ENCODE measurements at places on chromosomes 1 and 21.

- DNase-seq, result no peak
Measured at GRCh38 chr1:75134647-75135572, 722 bp downstream of the LHX8 start.

DNA sequence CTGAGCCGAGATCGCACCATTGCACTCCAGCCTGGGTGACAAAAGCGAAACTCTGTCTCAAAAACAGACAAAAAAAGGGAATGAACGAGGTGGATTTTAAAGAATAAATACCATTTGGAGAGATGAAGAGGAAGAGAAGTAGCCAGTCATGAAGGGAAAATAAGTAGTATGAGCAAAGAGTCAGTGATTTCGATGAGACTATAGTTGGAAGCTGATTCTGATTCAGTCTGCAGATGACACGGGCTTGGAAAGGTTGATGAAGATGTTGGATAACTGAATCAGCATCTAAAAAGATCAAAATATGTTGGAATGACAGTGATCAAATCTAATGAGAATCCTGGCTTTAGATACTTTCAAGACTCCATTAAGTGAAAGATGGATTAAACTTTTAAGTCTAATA lies 23.8 kb downstream of the MACF1 start:
- DNase-seq, result no peak

DNA sequence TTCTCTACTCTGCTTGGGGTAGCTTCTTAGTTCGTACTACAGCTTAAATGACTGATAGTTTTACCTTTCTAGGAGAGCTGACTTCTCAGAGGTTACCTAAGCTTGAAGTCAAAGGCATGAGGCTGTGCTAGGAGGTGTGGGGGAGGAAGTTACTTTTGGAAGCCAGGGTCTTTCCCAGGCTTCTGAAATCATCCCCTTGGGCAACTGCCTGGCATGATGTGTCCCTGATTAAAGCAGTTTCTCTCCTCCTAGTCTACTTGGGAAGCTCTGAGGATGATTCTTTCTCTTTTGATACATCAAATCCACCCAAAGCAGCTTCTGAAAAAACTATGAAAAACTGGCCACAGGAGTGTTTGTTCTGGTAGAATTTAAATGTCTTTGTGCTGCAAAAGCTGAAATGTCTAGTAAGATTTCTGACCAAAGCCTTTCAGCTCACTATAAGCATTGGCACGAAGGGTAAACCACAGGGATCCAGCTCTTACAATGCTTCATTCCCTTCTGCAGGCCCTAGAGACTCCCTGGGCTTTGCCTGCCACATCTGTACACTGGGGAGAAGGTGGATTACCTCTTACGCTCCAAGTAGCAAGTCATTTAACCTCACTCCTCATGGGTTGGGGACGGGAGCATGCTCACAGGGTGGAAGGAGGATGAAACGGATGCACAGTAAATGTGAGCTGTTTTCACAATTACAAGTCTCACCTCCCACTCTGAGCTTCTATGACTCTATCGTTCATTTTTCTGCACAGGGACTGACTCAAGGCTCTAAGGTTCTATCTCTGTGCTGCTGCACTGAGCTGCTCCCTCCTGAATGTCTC lies 59.6 kb downstream of the RUNX1 start:
- no peak for DNase-seq

GRCh38 chr1:145995148-145995881 lies 1.1 kb downstream of the TXNIP start:
- DNase-seq, result no peak

DNA sequence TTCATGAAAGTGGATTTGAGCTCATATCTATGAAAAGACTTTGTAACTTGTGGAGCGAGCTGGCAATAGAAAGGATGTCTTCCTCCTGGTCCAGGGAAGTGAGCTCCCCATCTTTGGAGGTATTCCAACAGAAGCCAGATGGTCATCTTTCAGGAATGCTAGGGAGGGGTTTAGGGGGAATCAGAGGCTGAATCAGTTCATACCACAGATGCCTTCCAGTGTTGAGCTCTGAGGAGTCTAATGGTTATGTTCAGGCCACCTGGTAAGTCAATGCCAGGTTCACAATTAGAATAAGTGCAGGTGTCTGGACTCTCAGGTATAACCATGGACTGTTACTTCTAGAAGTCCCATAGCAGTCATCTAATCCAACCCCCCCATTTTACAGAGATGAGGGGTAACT lies 119.1 kb downstream of the ACTL8 start:
- peak; percentile 95 for DNase-seq

DNA sequence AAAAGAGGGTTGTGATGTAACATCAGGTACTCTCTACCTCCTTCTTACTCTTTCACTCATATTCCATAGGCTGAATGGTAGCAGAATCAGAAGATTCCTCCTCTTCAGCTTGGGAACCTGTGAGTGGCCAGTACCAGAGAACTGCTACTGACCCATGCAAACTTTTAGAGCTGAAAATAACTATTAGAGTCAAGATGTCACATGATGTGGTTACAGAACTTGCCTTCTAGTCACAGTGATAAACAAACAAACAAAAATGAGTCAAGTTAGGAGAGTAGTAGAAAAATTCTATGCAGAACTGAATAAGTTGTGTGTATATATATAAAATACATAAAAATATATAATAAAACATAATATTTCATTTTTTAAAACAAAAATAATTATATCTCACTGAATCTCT lies 47.6 kb upstream of the RGS1 start:
- peak; percentile 39 for DNase-seq

- DNase-seq, result no peak
Measured at GRCh38 chr1:24862775-24863483, 67.1 kb downstream of the RUNX3 start.

DNA sequence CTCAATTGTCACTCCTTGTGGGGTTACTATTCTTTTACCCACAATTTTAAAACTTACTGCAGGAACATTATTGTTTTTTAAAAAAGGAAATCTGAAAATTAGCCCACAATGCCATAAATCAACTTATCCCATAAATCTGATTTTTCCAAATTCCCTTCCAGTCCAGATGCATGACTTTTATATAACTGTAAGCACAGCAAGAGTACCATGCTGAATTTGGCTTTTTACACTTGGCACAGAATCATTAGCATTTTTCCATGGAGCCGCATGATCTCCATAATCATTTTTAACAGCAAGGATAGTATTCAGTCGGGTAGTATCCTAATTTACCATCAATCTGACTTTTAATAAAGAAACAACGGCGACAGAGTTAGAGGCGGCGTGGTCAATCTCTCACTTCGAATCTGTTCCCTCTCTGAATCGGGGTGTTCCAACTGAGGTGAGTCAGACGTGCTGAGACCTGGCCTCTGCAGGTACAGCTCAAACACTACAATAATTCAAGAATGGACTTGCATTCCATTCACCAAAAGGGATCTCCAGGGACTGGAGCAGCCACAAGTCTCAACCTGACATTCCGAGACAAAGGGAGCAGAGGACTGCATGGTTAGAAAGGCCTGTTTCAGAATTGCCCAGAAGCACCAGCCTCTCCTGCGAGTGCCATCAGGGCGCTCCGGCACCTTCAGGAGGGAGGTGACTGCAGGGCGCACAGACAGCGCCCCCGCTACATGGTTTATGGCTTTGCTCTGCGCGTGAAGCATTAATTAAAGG lies 48.9 kb downstream of the SLC66A1 start:
- DNase-seq, result no peak

GRCh38 chr1:188089461-188089860 lies 1260.7 kb downstream of the PLA2G4A start:
- peak; percentile 16 for DNase-seq

DNA sequence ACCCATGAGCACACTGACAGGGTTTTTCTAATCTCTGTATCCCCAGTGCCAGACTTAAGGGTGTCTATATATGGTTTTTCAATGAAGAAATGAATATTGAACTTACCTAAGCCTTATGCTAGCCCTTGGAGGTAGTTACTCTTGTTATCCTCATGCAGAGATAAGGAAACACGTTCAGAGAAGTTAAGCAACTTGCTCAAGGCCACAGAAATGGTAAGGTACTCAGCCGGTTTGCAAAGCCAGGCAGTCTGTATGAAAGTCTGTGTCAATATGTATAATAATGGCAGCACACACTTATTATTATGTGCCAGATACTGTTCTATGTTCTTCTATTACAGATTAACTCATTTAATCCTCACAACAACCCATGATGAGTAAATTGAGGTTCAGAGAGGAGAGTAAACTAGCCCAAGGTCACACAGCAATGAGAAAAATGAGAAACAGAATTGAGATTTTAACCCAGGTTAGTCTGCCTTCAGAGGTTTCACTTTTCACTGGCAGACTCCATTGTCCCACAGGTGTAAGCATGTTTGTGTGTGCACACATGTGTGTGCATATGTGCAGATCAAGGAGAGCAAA lies 54.6 kb upstream of the CSF3R start:
- no peak for DNase-seq

GRCh38 chr1:165639821-165640623 lies 9.0 kb downstream of the MGST3 start:
- DNase-seq, result peak; percentile 21

DNA sequence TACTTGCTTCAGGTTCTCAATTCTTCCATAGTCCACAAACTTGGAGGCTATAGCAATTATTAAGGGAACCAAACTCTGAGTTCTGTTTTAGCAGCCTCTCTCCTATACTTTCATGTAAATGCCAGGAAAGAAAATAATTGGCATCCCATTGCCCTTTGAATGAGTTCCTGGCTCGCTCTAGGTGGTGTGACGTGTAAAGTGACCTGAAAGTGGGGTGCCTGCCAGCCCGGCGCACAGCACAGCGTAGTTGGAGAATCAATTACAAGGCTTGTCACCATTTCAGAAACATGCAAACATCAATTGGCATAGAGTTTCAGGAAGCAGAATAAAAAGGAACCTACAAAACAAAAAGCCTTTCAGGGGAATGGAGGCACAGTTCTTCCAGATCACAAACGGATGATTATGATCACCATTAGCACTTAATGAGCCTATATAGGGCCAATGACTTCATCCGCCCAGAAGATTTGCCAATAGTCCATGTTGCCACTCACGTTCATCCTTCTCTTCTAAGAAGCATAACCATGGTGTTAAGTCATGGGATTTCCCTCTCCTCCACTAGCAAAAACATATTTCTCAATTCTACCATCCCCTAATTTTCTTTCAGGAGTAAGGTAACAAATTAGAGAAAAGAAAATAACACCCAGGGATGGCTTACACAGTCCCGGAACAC lies 354.6 kb upstream of the ADGRL2 start:
- DNase-seq, result no peak

- peak; percentile 43 for DNase-seq
Measured at GRCh38 chr1:183019860-183020259, 3.4 kb upstream of the LAMC1 start.
